ENCODE measurements at places on chromosomes 3 and 15.

- no peak for DNase-seq
Observed at GRCh38 chr3:110405830-110406585, 665.6 kb upstream of the NECTIN3 start.

DNA sequence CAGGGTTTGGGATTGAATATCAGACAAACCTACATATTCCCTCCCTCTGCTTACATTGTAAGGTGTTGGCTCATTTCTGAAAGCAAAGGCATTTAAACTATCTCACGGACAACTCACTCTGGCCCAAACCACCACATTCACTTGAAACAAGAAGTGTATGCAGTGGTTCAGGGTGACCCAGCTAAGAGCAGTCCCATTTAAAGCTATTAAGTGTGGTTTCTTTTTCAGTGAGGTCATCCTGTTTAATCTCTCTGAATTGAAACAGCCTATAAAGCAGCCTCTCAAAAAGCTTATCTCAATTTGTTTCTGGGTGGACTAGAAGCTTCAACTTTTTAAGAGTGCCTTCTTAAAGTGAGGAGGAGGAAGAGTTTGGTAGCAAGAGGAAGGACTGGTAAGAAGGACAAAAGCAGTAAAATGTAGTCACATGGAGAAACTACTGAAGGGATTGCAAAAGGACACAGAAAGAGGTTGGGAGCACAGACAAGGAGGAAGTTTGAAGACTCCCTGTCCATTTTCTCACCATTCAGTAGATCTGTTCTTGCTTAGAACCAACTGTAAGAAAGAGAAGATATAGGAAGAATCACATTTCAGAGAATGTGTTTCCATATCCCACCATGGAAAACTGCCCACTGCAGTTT, 151.6 kb downstream of the TMCO5A start:
- DNase-seq = peak; percentile 68

GRCh38 chr3:49552087-49552486, 2.2 kb upstream of the BSN start:
- no peak for DNase-seq

- no peak for DNase-seq
Observed at GRCh38 chr3:115099134-115099985, 47.7 kb downstream of the ZBTB20 start.

DNA sequence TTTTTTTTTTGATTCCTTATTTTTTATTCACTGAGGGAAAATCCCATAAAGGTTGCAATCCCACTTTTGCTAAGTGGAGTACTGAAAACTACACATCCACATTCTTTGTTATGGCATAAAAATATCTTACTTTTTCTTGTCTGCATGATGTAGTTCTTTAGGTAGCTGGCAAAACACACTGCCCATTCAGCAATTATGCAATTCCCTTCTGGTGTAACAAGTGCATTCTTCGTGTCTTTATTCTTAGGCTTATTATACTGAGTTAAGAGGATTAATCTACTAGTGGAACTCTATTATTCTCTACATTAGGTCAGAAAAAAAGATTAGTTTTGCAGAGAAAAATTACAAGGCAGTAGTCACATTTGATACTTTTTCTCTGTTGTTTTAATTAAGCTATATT, 403.8 kb upstream of the GBE1 start:
- no peak for DNase-seq

- DNase-seq = no peak
Observed at GRCh38 chr15:64144565-64145281, 6.8 kb upstream of the SNX22 start.

DNA sequence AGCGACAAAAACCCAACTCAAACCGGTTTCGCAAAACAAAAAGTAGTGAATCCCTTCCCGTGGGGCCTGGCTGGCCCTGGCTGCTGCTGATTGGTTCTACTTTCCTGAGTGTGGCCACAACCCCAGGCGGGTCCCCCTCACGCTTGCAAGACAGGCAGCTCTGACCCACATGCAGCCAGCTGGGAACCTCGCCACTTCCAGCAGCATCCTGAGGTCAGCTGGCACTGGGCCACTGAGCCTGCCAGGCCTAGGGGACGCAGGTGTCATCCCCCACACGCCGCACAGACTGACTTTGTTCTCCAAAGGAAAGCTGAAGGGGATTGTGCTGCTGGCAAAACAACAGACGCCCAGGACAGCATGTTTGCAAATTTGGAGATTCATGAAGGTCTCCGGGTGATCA, 111.1 kb downstream of the TPRA1 start:
- no peak for DNase-seq

- peak; percentile 95 for DNase-seq
Observed at GRCh38 chr3:141454906-141455602, 31.8 kb upstream of the RASA2 start.

GRCh38 chr3:56086355-56086754, 381.9 kb downstream of the ERC2 start:
- DNase-seq = no peak

GRCh38 chr3:68924897-68925296, 7.5 kb downstream of the TAFA4 start:
- no peak for DNase-seq

- DNase-seq = peak; percentile 81
Observed at GRCh38 chr3:160401291-160402095, 2.0 kb downstream of the SMC4 start.

- DNase-seq = no peak
Observed at GRCh38 chr3:88082854-88083253, 23.8 kb downstream of the ZNF654 start.

GRCh38 chr3:157447026-157447694, 10.5 kb downstream of the PTX3 start:
- peak; percentile 70 for DNase-seq

DNA sequence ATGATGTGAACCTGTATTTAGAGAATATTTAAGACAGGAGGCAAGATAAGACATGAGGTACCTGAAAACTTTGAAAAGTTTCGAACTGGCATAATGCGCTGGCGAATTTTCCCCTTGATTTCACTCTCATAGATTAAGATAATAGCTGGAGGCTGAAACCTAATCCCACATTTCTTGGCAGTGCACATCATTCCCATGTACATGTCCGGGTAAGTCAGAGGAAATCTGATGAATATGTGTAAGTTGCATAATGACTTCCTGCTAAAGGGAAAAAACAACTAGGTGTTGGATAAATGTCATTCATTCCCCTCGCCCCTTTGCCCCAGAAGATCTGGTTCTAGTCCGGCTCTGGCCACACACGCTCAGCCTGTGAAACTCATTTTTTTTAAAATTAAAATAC, 3.6 kb downstream of the CEP19 start:
- DNase-seq = peak; percentile 27

GRCh38 chr3:83928903-83929302, 1029.9 kb upstream of the CADM2 start:
- DNase-seq = no peak

DNA sequence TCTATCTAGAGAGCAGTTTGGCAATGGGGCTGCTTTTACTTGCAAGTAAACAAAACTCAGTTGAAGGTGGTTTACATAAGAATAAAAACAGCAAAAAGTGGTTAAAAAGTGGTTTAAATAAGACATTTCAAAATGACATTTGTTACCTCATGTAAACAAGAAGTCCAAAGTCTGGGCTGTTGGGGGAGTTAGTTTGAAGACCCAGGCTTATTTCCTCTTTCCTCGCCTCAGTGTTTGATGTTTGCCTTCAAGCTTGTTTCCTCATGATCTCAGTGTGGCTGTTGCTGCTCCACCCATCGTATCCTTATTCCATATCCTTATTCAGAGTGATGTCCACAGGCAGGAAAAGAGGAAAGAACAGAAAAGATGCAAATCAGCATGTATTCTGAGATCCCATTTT, 15.2 kb downstream of the CGNL1 start:
- DNase-seq = no peak

- DNase-seq = no peak
Observed at GRCh38 chr3:148751461-148751860, 53.8 kb downstream of the AGTR1 start.

DNA sequence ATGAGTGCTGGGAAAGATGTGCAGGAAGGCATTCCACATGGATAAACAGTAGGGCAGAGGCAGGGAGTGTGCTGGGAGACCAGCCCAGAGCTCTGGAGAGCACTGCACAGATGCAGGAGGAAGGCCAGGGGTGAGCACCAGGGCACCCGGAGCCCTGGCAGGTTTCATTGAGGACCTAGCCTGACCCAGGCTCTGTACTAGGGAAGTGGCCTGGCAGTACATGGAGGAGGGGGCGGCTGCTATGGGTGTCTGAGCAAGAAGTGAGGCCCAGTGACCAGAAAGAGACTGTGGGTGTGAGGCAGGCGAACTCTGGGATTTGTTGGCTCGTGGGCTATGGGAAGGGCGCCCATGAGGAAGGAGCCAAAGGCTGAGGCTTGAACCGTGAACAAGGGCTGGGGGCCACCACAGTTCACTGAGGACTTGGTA, 139.1 kb downstream of the DNAJB8 start:
- DNase-seq = no peak

DNA sequence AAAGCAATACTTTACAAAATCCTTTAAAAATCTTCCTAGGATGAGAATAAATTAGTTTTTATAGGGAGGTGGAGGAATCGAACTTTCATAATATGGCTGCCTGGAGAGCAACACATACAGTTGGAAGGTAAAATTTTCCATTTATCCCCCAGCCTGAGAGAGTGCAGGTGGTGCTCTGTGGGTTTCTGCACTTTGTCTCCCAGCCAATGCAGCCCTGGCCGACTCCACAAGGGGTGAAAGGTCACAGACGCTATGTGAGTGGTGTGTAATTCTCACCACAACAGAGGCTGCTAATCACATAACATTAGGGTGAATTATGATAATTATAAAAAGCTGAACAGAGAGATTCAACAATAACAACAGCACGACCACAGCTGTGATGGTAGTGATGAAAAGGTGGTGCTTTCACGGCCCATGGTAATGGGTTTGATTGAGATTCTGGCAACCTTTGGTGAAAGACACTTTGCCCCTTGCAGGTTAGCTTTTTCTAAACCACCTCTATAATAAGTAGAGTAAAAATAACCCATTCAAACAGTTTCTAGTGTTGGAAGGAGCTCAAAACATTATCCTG, 30.1 kb upstream of the NANOGP8 start:
- DNase-seq = no peak

DNA sequence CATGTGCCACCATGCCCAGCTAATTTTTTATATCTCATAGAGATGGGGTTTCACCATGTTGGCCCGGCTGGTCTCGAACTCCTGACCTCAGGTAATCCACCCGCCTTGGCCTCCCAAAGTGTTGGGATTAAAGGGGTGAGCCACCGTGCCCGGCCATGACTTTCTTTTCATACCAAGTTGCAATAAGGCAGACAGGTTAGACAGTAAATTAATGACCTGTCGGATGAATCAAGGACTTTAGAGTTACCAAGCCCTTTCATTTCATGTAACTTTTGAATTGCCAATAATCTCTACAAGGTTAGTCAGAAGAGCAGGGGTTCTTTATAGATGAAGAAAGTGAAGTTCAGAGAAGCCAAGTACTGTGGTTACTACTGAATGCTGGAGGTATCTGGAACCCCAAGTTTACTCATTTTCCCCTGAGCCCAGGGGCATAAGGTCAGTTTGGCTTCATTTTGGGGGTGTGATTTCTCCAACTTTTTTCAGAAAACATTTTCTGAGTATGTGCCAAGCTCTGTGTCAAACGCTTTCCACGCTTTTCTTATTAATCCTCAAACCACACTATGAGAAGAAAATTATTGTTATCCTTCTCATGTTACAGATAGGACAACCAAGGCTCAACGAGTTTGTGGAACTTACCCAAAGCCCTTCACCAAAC, 11.9 kb downstream of the PRICKLE2 start:
- DNase-seq = no peak

GRCh38 chr15:89472785-89473256, 23.6 kb downstream of the RHCG start:
- peak; percentile 59 for DNase-seq

GRCh38 chr3:25009665-25010064, 418.4 kb upstream of the RARB start:
- no peak for DNase-seq

GRCh38 chr3:197339841-197340520, 41.6 kb upstream of the DLG1 start:
- DNase-seq = peak; percentile 55

- no peak for DNase-seq
Observed at GRCh38 chr3:101261506-101261905, 58.9 kb downstream of the IMPG2 start.

DNA sequence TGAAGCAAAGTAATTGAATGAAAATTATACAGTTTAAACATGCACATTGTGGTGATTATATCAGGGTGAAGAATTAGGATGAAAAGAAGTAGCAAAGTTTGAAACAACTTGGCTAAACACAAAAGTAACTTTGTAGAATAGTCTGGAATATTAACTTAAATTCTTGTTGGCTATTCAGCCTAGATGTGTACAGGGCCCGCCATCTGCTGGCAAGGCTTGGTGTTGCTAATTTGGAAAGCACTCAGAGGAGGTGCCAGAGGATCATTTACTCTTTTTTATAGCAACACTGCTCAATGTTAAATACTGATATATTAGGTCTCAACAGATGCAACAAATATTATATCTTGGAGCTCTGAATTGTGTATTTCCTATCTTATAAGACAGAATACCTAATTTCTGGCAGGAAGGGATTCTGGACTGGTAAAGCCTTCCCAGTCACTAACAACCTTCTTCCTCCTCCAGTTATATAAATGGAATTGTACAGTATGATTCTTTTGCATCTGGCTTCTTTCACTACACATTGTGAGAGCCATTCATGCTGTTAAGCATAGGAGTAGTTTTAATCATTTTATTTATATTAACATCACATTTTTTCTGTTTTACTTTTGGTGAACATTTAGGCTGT, 36.1 kb downstream of the TTC23 start:
- DNase-seq = peak; percentile 73

DNA sequence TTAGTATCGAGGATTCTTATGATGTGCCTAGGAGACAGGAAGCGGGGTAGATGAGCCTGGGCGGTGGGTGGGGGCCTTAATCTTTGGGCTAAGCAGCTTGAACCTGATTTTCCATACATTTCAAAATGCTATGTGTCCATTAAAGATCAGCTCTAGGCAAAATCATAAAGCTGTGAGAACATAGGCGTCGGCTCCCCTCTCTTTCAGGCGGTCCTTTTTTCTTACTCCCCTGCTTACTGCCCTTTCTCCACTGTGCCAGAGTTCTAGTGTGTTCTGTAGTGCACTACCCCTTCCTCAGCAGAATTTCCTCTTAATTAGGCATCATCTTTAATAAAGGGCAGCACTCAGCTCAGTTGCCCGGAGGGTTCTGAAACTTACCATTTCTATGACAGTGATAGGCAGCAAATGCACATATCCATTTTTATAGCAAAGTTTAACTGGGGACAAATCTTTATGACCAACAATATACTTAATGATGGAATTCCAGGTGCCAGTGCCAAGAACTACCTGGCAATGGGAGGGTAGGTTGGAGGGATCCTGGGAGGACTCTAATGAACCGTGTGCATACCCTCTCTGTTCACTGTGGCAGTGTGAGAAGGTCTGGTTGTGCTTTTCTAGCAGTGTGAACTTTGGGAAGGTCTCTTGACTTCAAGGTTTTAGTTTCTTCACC, 404.5 kb upstream of the TPM1 start:
- no peak for DNase-seq

DNA sequence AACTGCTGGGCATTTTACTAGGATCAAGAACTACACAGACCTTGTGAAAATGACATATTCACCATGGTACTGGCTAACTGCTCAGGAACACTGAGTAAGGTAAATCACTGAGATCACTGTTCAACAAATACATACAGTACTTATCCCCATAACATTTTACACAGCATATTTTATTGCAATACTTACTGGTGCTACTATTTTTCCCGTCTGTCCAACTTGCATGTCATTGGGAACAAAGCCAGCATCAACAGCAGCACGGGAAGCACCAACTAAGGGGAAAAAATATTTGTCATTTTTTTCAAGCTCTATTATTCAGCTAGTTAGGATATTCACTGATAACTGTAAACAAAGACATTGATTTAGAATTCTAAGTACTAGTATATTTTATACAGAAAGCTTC, 37.0 kb downstream of the ETFA start:
- DNase-seq = no peak
